Cardiac muscle cell (in vitro differentiated cells and primary cell): ENCODE measurements at places on chromosomes 1 and 21. TPM values are rescaled to one million over a fixed set of nuclear protein-coding genes. Genes with fewer than 3 reads are reported as not detected.

DNA sequence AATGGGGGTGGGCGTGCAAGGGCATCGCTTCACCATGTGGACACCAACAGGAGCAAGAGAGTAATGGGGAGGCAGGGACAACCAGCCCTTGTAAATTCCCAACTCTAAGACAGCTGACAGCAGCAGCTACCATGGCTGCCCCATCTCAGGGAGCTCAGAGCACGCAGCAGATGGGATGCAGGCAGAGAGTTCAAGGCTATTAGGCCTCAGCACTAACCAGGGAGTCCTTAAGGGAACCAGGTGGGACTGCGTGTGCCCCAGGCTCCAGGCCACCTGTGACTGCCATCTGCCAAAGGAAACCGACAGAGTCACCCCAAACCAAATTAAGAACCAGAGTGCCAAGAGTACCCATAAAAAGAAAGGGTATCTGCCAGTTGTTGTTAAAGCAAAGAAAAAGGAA is 33.7 kb upstream of the PRDM2 start:
- no peak overlapping the region for H3K27ac ChIP-seq
- DNase-seq, result no peak
- no peaks in the 10 kb centered on the region for H3K27me3 ChIP-seq
- H3K4me1 ChIP-seq, result no peaks in the 10 kb centered on the region

Gene CD1E
- not detected in 2 replicates for total RNA-seq

DNA sequence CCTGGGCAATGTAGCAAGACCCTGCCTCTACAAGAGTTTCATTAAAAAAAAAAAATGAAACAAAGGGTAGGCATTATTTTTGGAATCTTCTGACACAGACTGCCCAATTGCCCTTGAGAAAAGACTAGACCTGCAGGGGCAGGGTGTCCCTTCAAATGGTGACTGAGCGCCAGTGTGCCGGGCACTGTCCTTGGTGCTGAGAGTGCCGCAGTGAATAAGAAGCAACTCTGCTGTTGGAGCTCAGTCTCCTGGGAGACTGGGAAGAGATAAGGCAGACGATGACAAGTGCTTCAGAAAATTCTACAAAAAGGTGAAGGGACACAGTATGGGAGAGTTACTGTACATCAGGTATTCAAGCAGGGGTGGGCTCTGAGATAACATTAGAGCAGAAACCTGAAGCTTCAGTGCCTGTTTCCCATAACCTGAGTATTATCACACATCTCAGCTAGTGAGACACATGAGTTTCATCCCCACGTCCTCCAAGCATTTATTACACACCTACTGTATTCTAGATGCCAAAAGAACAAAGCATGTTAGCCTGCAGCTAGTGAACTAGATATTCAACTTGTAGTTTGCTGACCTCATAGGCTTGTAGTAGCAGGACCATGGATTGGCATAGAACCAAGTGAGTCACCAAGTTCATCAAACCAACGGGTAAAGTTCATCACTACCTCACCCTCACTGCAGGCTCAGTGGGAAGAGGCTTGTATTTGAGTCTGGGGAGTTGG is 18.4 kb upstream of the RPL11 start:
- H3K36me3 ChIP-seq, result no peaks in the 10 kb centered on the region
- H3K27me3 ChIP-seq, result peaks cover 11% of the 10 kb centered on the region
- no peak overlapping the region for H3K27ac ChIP-seq

DNA sequence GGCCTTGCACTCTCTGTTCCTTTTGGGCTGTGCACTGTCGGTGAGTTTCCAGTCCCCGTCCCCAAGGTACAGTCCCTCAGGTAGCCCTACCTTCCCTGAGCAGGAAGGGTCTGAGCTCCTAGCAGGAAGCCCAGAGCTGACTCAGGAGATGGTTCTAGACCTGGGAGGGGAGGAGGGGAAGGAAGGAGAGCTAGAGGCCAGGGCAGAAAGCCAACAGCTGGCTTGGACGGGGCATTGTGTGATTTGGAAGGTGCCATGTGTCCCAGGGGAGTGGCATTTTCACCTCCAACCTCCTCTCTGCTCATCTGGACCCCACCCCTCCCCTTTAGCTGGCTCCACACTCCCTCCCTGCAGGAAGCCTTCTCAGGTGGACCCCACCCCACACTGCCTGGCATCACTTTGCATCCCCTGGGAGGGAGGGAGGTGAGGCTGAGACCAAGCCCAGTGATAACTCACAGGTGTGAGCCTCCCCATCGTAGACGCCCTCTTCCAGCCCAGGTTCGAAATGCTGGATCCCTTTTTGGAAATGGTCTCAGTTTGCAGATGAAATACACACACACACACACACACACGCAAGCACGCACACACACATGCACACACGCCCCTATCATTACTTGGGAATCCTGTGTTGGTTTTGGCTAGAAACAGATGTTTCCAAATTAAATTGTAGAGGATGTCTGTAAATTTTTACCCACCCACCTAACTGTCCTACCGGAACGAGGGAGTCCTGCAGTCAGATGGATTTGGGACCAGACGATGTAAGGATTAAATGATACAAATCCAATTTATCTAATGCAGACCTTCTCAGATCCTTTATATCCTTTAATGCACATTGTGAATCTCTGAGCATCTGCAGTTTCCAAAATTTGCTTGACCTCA is 19.7 kb upstream of the IFNLR1 start:
- no peak overlapping the region for H3K4me3 ChIP-seq
- no peak overlapping the region for H3K27ac ChIP-seq
- H3K36me3 ChIP-seq, result no peaks in the 10 kb centered on the region
- DNase-seq, result no peak

DNA sequence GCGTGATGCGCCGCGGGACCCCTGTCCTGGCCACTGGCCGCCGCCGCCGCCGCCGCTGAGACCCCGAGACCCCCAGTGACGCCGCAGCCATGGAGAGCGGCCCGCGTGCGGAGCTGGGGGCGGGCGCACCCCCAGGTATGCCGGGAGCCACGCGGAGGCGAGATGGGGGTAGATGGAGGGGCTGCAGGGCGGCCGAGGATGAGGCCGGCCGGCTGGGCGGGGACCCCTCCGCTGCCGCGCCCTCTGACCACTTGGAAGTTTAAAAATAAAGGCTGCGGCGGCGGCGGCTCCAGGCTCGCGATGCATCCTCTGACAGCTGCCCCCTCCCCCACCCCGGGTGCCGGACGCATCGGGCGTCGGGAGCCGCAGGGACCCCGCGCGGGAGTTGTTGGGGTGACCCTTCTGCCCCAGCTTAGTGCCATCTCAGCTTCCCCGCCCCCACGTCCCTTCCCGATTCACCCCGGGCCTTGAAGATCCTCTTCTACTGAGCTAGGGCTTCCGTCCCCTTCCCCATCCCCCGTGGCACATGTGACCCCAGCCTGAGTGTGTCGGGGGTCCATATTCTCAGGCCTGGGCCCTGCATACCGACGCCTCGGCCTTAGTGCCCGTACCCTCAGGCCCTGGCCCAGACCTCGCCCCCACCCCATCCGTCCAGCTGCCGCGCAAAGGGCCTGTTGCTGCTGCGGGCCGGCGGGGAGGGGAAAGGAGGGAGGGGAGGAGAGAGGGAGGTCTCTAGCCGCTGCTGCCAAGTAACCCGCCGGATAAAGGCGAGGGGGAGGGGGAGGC is 562 bp downstream of the MAP7D1 start:
- H3K27me3 ChIP-seq, result no peaks in the 10 kb centered on the region
- peak; percentile 91 for DNase-seq
- no peaks in the 10 kb centered on the region for H3K36me3 ChIP-seq

DNA sequence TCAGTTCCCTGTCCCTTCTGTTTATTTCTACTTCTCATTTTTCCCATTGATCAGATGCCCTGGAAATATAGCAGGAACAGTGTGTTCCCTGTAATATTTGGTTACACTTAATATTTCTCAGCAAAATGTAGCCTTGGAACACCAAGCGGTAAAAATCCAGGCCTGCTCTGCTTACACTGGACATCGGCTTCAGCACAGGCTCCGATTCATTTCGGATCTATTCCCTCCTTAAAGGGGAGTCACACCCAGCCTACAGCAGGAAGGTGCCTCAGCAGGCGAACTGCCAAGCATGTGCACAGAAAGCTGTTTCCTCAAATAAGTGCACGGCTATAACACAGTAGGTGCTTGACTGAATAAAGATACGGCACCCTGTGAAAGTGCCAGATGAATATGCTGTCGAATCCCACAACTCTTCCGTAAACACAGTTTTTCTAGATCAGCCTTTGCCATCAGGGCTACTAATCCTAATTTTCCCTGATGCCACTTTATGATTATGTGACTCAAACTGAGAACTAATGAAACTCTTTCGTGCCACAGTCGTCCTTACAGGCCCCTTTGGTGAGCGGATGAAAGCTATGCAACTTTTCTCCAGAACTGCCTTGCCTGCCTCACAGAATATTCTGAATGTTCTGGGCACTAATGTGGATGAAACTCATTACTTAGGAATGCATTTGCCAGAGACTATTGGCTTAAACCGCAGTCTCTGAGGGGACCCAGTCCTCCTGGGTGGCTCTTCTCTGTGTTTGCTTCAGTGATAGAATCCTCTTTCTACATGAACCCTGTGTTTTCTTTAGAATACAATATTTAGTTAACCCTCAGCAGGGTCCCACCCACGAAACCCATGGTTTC is 275.5 kb upstream of the RUNX1 start:
- H3K27ac ChIP-seq, result no peak overlapping the region
- no peak overlapping the region for H3K4me3 ChIP-seq
- no peaks in the 10 kb centered on the region for H3K4me1 ChIP-seq
- H3K27me3 ChIP-seq, result peaks cover 94% of the 10 kb centered on the region

- H3K4me1 ChIP-seq, result no peaks in the 10 kb centered on the region
- no peak overlapping the region for H3K4me3 ChIP-seq
- no peak for DNase-seq
- no peaks in the 10 kb centered on the region for H3K36me3 ChIP-seq
- H3K27ac ChIP-seq, result no peak overlapping the region
Observed at GRCh38 chr1:41286486-41286885, 44.4 kb upstream of the SCMH1 start.

DNA sequence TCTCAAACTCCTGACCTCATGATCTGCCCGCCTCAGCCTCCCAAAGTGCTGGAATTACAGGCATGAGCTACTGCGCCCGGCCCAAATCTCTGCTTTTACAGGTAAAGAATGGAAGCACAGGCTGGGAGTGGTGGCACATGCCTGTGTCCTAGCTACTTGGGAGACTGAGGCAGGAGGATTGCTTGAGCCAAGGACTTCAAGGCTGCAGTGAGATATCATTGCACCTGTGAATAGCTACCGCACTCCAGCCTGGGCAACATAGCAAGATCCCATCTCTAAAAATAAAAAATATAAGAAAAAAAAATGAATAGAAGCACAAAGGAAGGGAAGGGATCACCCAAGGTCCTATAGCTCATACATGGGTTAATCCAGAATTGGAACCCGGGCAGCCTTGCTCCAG is 15.0 kb downstream of the ALPL start:
- DNase-seq, result no peak
- H3K36me3 ChIP-seq, result no peaks in the 10 kb centered on the region
- H3K27me3 ChIP-seq, result no peaks in the 10 kb centered on the region

Gene SPAG17
- total RNA-seq, result 0.42 and 0.78 TPM in 2 replicates

Gene ASPM
- 3.3 and 43.7 TPM in 2 replicates for total RNA-seq

Gene HAPLN2
- 7.6 and 19.0 TPM in 2 replicates for total RNA-seq
